ENCODE measurements at places on chromosomes 6 and 20.

DNA sequence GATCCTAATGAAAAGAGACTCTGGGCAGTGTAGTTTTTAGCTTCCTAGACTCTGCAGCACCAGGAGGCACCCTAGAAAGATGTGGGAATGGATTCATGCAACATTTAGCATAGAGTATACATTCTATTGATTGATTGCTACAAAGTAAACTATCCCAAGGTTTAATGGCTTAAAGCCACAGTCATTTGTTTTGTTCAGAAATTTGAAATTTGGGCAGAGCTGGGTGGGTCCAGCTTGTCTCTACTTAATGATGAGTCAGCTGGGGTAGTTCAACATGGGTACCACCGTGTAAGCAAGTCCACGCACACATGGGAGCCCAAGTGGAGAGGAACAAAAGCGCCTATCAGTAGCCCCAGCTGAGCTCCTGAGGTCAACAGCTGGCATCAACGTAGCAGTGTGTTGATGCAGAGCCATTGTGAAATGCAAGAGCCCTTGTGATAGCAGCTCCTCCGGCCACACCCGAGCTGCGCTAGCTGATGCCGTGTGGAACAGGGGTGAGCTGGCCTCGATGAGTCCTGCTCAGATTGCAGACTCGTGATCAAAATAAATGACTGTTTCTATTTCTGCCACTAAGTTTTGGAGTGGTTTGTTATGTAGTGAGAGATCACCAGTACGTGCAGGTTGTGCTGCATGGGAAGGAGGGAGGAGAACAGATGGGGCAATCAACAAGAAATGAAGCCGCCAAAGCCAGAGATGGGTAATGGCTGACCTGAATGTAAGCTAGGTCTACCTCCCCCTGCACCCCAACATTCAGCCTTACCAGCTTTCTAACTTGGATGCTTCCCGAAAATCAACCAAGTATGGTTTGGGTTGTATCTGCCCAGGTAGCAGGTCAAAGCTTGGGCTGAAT lies 45.7 kb upstream of the TRAF3IP2 start:
- DNase-seq = no peak

GRCh38 chr6:170206317-170206621 lies 84.6 kb downstream of the DLL1 start:
- no peak for DNase-seq

GRCh38 chr6:36731622-36732310 lies 34.1 kb downstream of the RAB44 start:
- no peak for DNase-seq

- no peak for DNase-seq
Measured at GRCh38 chr20:15702161-15702560, 871.1 kb downstream of the KIF16B start.

Measured in Right ventricle myocardium inferior (tissue), 1 donor.